ENCODE measurements at places on chromosomes 4 and X.

DNA sequence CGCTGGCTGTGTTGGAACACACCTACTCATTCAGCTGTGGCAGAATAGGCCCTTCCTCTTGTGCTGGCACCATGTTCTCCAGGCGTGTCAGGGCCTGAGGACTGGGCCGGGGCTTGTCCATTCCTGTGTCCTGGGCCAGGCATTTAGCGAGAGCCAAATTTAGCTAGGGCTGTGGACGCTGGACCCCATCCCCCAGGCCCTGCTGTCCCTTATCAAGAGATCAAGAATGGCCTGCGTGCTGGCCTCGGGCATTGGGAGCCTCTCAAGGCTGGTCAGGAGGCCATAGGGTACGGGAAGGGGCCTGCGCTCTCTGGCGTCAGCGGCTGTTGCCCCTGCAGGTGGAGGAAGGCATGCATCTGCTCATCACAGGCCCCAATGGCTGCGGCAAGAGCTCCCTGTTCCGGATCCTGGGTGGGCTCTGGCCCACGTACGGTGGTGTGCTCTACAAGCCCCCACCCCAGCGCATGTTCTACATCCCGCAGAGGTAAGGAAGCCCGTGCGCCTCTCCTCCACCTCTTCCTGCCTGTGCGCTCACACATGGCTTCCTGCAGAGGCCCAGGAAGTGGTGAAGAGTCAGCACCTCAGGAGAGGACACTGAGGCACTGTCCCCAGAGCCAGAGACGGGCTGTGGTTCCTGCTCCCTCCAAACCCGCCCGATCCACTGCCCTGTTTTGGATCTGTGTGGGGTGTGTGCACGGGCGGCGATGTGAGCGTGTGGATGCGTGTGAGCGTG lies 15.3 kb downstream of the ABCD1 start:
- DNase-seq: no peak

DNA sequence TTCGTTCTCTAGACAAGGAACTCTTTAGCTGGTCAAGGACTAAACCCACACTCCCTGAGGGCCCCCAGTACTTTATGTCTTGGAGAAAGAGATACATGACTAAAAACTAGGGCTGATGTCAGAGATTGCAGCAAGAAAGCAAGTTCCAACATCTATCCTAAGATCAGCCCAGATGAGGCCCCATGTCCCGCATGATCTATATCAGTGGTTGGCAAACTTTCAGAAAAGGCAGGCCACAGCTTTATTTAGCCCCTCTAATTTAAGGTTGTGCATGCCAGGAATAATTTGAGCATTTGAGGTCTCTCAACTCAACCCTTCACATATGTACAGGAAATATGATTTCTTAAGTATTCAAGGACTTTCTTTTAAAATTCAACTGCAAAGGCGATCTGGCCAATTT lies 44.1 kb upstream of the FRMD7 start:
- DNase-seq: no peak

DNA sequence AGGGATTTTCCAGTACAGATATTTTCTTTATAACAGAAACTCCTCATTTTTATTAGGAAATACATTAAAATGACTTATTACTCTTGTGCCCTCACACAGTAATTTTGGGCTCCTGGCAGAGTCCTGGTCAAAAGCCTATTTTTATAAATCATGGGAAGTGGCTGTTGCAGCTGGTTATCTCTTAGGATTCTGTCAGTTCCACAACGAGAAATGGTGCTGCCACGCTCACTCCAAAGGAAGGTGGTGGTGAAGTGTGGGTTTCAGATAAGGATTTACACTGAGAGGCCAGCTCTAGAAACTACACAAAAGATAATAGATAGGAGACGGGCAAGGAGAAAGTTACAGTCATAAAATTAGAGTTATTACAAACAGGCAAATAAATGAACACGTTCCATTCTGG lies 159.2 kb upstream of the FAM241A start:
- DNase-seq: no peak

GRCh38 chr4:143514497-143514896 lies 995 bp downstream of the SMARCA5 start:
- peak; percentile 6 for DNase-seq

DNA sequence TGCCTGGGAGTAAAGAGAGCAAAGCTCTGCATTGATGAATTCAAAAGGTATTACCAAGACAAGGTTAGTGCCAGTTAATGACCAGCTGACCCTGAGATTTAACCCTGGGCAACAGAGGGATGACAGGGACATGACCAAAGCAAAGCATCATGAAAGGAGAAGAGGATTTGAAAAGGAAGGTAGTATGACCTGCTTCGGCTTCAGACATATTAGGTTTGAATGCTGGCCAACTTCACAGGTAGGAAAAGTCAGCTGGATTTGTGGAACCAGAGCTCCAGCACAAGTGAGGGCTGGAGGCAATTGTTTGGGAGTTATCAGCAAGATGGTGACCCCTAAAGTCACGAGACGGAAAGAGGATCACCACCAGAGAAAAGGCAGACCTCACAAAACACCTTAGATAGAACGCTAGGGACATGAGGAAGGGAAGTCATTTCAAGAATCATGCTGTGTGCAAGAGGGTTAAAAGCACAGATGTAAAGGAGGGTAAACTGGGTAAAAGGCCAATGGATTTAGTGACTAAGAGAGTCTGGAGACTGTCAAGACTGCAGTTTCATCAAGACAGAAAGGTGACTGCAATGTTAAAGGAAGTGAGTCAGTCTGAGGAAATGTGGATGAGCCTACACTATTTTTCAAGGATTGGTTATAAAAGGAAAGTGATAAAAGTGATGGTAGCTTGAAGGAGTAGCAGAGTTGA lies 45.6 kb downstream of the SH3RF1 start:
- no peak for DNase-seq

DNA sequence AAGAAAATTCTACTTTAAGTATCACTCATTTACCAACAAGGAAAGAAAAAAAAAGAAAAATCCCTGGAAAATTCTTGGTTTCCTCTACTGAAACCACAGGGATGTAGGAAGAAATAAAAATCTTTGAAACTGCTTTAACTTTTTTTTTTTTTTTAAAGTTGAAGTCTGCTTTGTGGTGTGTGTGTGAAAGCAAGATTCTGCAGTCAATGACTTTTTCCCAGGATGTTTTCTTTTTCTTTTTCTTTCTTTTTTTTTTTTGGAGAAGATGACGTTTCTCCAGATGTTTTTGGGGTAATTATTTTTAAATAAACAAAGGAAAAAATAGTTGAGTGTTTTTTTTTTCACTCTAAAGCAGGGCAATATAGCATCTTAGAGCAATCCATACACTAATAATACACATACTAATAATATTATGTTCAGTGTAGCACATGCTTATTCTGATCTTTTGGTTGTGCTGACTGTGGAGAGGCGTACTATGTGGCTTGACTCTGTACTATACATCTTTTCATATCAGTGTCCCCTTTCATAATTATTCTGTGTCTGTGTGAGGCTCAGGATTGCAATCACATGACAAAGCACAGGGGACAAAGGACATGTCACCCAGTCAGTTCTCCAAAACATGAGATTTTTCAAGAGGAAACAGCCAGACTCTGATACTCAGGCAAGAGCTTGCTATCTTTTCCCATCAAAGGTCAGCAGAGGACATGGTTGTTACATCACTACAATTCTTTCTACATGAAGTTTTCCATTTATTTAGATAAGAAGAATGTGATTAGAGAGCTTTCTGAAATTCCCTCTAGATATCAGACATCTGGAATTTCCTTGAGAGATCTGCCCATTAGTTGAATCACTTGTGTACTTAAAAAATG lies 111.0 kb downstream of the PDE5A start:
- DNase-seq: no peak

GRCh38 chr4:145498430-145498829 lies 16.8 kb downstream of the SMAD1 start:
- DNase-seq: no peak

- no peak for DNase-seq
Measured at GRCh38 chr4:114997576-114998247, 115.7 kb downstream of the NDST4 start.

- DNase-seq: no peak
Measured at GRCh38 chrX:1412551-1413161, 20.7 kb upstream of the SLC25A6 start.

- DNase-seq: no peak
Measured at GRCh38 chr4:26809811-26810210, 50.8 kb upstream of the STIM2 start.

DNA sequence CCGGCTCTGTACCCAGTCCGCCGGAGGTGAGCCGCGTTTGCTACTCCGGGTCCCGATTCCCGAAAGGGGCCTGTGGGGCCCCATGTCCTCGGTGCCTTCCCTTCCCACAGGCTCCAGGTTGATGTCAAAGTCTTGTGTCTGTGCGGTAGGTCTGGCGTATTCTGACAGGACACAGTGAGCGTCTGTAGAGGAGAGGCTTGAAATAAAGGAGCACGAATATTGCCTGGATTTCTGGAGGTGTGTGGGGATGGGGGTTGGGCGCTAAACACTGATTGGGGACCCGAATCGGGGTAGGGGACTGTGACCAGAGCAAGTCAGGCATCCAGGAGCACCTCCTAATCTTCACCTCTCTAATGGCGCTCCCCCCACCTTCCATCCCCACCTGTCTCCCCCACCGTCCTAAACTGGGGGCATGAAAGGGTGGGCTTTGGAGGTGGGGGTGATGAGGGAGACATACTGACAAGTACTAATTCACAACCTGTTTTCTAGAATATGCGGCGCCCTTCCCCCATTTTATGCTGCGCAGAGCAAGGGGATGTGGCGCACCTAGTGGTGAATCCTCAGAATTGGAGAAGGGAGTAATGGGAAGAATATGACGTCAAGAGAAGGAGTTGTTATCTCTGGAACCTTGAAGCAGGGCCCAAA lies 855 bp downstream of the GPRASP2 start:
- no peak for DNase-seq

GRCh38 chr4:181970366-181970765 lies 272.8 kb upstream of the TENM3 start:
- DNase-seq: no peak

- DNase-seq: no peak
Measured at GRCh38 chr4:67918428-67918827, 34.6 kb upstream of the TMPRSS11D start.

- peak; percentile 3 for DNase-seq
Measured at GRCh38 chr4:152398060-152398459, 137.8 kb downstream of the FBXW7 start.

- DNase-seq: no peak
Measured at GRCh38 chr4:100981447-100982204, 365.7 kb downstream of the PPP3CA start.

DNA sequence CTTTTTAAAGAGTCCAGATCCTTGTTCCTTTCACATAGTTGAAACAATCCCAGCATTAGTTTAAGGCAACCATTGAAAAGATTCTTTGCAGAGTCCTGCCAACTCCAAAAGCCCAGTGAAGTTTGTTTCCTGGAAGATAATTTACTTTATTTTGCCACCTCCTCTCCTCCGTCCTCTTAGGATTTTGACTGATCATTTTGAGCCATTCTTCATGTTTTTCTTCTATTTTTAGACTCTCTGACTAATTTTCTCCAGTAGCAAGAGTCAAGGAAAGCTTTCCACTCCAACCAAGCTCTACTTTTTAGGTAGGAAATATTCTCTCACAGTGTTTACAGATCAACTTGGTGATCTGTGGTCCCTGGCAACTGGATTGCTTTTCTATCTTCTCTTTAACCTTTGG lies 10.3 kb downstream of the NCBP2L start:
- DNase-seq: no peak

- DNase-seq: no peak
Measured at GRCh38 chr4:124321364-124321763, 391.2 kb downstream of the ANKRD50 start.

DNA sequence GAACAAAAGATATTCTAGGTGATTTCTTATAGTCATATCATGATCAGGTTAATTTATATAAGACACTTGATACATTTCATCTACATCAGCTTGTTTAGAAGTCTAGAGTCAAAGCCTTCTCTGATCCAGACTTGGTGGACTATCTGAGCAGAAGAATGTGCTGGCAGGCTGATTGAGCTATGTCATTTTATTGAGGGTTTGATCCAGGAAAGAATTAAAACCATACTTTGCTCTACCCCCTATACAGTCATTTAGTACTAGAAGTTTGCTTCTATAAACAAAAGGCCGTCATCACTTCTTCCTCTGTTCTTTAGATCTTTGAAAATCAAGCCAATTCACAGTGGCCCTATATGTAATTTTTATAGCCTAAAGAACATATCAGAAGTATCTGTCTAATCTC lies 173.1 kb upstream of the PITX2 start:
- no peak for DNase-seq

- no peak for DNase-seq
Measured at GRCh38 chr4:158161551-158162354, 11.1 kb downstream of the GASK1B start.

GRCh38 chr4:16794816-16795445 lies 103.5 kb downstream of the LDB2 start:
- DNase-seq: no peak

Data from germinal center (tissue), 1 donor.